ENCODE measurements at places on chromosomes 13 and 19.

DNA sequence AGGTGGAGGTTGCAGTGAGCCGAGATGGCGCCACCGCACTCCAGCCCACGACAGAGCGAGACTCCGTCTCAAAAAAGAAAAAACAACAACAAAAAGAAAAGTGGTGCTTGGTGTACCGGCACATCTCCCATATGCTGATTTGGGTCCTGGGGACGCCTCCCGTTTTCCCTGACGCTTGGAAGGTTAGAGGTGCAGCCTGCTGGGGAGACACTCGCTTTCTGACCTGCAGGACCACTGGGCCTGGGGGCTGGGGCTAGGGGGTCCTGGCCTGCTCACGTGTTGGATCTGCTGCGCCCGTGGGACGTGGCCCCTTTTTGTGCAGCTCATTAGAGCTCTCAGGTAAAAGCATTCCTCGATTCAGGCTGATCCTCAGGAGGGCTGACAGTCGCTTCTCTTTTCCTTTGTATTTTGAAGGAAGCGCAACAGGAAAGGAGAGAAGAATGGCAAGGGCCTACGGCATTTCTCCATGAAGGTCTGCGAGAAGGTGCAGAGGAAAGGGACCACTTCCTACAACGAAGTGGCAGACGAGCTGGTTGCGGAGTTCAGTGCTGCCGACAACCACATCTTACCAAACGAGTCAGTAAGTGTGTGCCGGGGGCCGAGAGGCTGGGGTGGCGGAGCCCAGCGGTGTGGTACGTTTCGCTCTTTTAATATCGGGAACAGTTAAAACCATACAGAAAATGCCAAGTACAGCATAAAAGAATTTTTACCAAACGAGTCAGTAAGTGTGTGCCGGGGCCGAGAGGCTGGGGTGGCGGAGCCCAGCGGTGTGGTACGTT is 25.1 kb downstream of the ATP4B start:
- DNase-seq = no peak

- DNase-seq = no peak
Observed at GRCh38 chr13:92805766-92806165, 420.8 kb upstream of the GPC6 start.

DNA sequence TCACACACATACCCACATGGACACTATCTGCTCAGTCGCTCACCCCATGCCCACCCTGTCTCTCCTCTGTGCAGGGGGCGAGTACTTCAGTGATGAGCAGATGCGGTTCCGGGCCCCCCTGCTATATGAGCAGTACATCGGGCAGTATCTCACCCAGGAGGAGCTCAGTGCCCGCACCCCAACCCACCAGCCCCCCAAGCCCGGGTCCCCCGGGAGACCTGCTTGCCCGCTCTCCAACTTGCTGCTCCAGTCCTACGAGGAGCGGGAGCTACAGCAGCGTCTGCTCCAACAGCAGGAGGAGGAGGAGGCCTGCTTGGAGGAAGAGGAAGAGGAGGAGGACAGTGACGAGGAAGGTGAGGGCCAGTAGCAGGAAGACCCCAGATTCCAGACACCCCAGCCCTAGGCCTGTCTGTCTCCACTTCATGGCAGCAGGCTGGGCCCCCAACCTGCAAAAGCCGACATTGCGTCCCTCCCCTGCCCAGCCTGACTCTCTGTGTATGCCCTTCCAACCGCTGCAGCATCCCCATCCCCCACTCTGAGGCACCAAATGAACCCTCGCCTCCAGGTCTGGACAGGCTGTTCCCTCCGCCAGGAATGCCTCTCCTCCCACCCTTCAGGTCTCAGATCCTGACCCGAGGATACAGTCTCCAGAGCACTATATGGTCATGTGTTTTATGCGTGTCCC is 9.7 kb downstream of the CCDC97 start:
- DNase-seq = no peak

- no peak for DNase-seq
Observed at GRCh38 chr19:54106716-54107115, 4.1 kb downstream of the NDUFA3 start.

- no peak for DNase-seq
Observed at GRCh38 chr13:48859272-48860105, 116.2 kb upstream of the FNDC3A start.

- DNase-seq = no peak
Observed at GRCh38 chr13:42355092-42355485, 83.1 kb downstream of the AKAP11 start.

GRCh38 chr19:46755077-46755852 is 9.0 kb upstream of the STRN4 start:
- DNase-seq = no peak
